ENCODE measurements at places on chromosomes 6 and 20.

DNA sequence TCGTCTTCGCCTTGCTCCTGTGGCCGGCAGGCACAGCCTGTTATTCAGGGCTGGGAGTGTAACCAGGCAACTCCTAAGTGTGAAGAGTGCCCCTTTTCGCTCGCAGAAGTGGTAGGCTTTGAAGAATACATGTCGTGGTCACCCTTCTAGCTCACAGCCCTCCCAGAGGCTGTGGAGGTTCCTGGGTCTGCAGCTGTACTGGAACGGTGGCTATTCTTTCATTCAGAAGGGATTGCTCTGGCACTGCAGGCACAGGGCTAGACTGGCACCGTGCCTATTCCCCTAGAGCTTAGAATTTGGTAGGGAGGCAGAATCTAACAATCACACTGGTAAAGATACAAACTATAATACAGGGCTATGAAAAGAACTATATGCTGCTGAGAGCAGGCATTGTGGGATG, 1.1 kb upstream of the SRSF12 start:
- DNase-seq: no peak

- DNase-seq: no peak
Observed at GRCh38 chr20:51029963-51030920, 7.3 kb upstream of the KCNG1 start.

DNA sequence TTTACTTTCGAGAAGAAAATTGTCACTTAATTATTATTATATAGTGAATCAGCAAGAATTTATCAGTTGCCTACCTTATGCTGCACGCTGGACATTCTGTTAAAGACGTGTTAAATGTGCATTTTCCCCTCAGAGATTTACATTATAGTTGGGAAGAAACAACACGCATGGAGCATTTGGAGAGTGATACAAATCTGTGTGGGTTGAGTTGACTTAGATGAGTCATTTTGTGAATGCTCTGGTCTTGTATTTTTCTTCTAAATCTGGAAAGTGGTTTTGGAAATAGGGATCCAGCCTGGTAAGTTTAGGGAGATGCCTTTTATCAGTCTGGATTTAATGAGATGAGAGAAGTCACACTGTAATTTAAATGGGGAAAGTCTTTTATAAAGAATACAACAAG, 24.0 kb upstream of the SMIM26 start:
- DNase-seq: no peak

DNA sequence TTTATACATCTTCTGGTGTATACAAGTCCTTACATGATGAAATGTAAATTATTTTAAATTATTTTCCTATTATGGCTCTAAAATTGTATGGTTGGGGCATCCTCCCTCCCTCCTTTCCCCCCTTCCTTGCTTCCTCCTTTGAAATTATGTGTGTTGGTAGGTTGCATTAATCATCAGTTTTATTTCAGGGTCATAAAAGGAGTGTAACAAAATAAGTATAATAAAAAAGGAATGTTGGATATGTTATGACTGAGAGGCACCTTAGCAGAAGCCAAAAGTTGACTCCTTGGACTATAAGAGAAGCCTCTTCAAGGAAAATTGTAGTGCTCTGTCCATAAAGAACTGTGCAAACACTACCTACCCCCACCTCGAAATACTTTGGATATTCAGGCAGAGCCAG, 46.6 kb upstream of the PTPRK start:
- DNase-seq: no peak

GRCh38 chr20:19958928-19959327, 58.2 kb upstream of the NAA20 start:
- DNase-seq: no peak

GRCh38 chr20:13953227-13953626, 37.2 kb downstream of the SEL1L2 start:
- no peak for DNase-seq

DNA sequence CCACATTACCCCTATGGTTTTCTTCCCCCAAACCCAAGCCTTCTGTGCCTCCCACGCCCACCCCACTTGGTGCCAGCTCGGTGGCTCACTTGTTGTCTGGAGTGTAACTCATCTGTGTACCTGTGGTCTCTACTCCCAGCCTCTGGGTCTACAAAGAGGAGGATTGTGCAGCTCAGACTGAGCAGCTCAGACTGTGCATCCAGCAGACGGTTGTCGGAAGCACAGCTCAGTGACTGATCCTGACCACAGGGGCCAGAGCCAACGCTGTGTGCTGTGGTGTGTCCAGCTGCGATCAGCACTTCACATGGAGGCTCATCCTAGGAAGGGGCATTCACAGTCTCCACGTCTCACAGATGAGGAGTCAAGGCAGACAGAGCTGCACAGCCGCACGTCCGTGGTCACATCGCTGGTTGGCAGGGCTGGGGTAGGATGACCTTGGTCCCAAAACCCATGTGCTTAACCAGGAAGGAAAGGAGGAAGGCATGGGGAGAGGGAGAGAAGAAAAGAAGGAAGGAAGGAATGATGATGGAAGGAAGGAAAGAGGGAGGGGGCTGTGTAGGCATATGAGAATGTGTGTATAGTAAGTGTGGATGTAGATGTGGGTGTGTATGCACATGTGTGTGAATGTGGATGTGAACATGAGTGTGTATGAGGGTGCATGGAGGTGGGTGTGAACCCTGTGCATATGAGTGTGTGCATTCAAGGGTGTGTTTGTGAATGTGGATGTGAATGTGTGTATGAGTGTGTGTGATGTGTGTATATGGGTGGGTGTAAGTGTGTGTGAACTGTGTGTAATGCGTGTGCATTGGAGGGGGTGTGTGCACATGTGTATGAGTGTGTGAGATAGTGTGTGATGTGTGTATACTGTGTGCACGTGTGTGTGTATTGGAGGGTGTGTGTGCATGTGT, 28.2 kb upstream of the STX16 start:
- no peak for DNase-seq

- DNase-seq: no peak
Observed at GRCh38 chr6:157045831-157046454, 268.8 kb downstream of the ARID1B start.

GRCh38 chr6:144319211-144319610, 34.1 kb downstream of the UTRN start:
- no peak for DNase-seq

DNA sequence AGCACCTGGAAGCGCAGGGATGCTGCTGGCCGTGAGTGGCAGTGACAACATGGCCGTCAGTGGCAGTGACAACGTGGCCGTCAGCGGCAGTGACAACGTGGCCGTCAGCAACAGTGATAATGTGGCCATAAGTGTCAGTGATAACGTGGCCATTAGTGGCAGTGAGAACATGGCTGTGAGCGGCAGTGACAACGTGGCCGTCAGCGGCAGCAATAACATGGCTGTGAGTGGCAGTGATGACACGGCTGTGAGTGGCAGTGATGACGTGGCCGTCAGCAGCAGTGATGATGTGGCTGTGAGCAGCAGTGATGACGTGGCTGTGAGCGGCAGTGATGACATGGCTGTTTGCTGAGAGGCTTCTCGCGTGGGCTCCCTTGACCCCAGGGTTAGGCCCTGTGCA, 169.8 kb downstream of the ERMARD start:
- no peak for DNase-seq

- DNase-seq: no peak
Observed at GRCh38 chr6:114075777-114076176, 104.8 kb upstream of the HDAC2 start.

DNA sequence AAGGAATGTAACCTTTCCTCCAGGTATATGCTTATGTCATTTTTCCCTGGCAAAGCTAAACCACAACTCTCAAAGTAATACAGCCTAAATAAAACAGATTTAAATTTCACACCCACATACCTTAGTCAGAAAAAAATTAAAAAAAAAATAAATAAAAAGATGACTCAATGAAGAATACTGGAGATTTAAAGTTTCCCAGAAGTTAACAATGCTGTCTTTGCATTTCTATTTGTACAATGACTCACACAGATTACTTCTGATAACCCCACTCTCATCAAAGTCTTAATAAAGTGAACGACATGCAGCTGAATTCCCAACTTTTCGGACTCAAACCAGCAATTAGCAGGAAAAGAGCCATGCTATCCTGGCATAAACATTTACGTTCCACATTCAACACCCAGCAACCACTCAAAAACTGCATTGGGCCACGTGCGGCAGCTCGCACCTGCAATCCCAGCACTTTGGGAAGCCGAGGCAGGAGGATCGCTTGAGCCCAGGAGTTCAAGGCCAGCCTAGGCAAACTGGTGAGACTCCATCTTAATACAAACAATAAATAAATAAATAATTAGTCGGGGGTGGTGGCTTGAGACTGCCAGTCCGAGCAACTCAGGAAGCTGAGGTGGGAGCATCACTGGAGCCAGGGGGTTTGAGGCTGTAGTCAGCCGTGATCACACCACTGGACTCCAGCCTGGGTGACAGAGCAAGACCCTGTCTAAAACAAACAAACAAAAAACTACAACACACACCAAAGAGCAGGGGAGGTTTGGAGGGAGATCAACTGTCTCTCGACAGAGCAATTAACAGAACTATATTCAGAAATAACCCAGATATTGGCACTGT, 130.5 kb downstream of the WDR27 start:
- DNase-seq: no peak

DNA sequence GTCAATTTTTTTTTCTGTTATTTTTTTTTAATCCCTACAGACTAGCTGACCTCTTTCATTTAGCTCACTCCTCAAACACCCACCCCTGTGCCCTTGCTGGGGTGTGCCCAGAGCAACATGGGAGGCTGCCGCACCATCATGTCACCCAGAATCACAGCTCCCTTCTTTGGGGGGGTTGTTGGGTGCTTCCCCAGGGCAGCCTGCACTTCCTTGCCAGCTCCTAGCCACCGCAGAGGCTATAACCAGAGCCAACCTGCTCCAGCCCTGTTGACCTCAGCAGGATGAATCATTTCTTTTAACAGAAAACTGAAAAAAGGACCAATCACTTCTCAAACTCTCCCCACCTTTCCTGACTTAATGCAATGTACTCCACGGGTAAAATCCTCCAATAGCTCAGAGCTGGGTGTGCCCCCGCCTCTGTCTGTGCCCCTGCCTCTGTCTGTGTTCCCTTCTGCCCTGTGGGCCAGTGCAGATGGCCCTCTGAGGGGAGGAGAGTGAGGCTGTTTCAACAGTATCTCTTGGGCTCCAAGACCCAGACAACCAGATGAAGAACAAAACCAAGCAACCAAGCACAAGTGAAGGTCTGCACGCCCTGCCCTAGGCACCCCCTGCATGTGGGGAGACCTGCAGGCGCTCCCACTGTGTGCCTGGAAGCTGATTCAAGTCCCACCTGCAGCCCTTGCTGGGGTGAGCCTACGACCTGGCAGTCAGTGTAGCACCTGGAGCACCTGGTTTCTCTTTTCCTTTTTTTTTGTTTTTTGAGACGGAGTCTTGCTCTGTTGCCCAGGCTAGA, 67.7 kb downstream of the PYGB start:
- DNase-seq: no peak

GRCh38 chr6:106966671-106967640, 7.6 kb downstream of the CD24 start:
- DNase-seq: no peak

DNA sequence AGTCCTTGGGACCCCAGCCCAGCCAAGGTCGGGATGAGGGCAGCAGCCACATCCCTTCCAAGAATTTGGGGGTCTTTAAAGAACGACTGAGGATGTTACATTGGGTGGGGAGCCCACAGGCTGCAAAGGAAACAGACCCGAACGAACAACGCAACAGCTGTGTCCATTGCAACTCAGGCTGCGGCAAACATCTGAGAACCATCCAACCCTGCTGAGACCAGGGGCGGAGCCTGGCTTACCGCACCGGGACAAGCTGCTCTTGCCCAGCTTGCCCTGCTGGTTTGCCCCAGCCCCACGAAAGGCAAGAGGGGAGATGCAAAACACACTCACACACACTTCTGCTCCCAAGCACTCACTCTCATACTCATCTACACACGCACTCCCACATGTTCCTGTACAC, 21.5 kb upstream of the TAF4 start:
- DNase-seq: no peak

- no peak for DNase-seq
Observed at GRCh38 chr20:46303176-46303956, 4.9 kb downstream of the CDH22 start.

GRCh38 chr20:4925842-4926530, 75.3 kb downstream of the SLC23A2 start:
- DNase-seq: no peak

DNA sequence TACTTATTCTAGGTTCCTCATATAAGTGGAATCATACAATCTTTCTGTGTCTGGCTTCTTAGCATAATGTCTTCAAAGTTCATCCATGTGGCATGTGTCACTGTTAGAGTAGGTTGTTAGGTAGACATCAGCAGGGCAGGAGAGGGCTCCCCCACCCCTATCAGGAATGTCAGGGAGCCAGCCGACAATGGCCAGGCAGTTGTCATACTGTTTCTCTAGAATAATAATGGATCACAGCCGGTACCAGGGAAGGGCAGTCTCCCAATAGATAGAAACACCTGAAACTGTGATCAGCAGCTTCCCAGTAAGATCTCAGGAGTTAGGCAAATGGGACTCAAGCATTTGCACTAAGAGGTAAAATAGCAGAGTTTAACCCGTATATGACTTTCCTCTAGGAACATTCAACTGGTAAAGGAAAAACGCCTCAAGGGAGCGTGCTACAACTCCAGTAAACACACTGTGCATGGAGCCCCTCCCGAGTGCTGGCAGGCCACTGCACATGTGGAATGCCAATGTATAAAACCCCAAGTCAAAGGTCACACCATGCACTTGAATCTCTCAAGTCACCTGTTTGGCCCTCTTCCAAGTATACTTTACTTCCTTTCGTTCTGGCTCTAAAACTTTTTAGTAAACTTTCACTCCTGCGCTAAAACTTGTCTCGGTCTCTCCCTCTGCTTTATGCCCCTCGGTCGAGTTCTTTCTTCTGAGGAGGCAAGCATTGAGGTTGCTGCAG, 29.8 kb upstream of the SIRT5 start:
- DNase-seq: no peak

DNA sequence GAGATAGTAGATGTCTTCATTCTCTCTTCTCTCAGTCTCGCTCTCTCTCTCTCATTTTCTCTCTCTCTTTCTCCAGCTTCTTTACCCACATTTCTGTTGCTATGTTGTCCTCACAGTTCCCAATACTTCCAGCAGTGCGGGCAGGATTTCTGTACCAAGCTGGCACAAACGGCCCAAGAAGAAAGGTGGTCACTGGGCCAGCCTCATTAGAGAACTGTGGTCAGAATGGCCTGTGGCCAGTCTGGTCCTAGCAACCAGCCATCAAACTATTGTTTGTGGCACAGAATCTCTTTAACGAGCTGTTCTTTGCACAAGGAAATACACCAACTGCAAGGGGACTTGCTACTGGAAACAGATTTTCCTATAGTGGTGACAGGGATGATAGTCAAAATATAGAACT, 81.3 kb downstream of the SEL1L2 start:
- DNase-seq: no peak

GRCh38 chr6:26065952-26066380, 21.3 kb upstream of the HFE start:
- peak; percentile 56 for DNase-seq

GRCh38 chr6:25714765-25715164, 39.8 kb upstream of the SLC17A4 start:
- no peak for DNase-seq

- DNase-seq: peak; percentile 9
Observed at GRCh38 chr6:514396-514978, 122.9 kb downstream of the IRF4 start.

- no peak for DNase-seq
Observed at GRCh38 chr6:109485266-109485935, 2.4 kb upstream of the ZBTB24 start.
